NCI-H526 treated with DMSO at 0.1 percent for 48 hours (cell line): ENCODE measurements at places on chromosomes 7 and 10.

DNA sequence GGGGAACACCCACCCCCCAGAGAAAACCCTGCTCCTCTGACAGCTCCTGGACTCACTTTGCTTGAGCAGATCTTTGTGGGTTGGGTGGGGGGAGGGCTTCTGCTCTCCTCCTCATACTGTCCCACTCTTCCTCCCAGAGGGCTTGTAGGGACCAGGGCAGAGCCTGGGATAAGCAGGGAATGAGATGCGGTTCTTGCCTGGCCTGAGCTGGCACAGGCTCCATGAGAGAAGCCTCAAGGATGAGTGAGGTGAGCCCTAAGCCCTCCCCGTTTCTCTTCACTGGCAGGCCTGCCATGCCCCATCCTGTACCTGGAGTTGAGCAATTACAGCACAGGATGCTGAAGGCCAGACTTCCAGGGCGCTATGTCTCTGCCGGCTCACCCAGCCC lies 134.7 kb downstream of the ADAM12 start:
- DNase-seq, result no peak

DNA sequence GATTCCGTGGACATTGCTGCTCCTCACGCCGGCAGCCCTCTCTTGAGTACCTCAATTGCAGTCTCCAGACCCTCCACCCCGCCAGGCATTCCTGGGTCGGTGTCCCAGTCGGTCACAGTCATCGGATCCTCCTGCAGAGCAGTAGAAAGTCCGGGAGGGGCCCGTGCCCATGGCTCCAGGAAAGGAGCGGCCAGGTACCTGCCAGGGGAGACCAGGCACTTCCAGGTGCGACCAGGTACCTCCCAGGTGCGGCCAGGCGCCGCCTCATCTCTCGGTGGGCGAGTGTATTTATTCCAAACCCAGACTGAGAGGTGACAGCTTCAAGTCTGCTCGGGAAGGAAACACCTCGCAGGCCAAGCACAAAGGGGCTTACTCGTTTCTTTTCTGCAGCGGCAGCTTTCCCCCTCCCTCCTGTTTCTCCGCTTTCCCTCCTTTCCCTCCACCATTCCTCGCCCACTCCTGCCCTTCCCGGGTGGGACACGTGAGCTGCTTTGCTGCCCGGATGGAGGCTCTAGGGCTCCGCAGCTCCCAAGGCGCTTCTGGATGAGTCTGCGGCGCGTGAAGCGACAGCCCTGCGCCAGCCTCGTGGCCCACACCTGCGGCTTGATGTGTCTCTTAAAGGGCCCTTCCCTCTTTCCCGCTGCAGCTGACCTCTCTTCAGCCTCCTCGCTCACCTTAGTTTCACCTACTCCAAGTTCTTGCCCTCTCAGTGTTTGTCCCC lies 39.4 kb upstream of the AGK start:
- peak; percentile 33 for DNase-seq

DNA sequence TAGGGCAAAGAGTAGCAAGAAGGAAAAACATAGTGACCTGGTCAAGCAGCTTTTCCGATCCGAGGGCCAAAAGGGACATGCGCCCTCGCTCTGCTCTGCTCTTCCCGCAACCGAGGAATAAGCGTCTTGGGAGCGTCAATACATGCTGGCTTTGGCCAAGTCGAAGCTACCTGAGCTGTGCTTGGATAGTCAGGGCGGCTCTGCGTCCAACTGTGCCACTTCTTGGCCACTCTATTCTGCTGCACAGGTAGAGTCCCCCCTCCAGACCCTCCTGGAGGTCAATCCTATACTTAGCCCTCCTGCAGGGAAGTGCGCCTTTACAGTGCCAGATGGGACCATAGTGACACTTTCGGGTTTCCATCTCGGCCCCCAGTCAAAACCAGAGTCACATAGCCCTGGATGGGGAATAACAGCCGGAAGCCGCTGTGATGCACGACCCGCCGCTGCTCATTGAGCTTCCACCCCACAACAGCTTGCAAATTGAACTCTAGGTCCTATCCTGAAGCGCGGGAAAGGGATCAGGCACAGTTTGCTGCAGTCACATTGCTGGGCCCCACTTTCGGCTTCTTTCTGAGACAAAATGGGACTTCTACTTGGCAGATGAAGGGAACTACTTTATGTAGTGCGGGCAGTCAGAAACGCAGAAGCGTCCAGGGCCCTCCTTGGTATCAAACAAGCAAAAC lies 1.1 kb upstream of the HPSE2 start:
- DNase-seq, result no peak

- DNase-seq, result no peak
Observed at GRCh38 chr10:117830787-117831212, 215.9 kb downstream of the RAB11FIP2 start.

- DNase-seq, result no peak
Observed at GRCh38 chr10:117694190-117694589, 151.6 kb downstream of the EMX2 start.

GRCh38 chr7:92994901-92995300 lies 122.9 kb downstream of the SAMD9 start:
- no peak for DNase-seq

GRCh38 chr7:33921216-33921938 lies 16.0 kb downstream of the BMPER start:
- DNase-seq, result no peak

- no peak for DNase-seq
Observed at GRCh38 chr10:13095094-13095493, 4.9 kb upstream of the OPTN start.

DNA sequence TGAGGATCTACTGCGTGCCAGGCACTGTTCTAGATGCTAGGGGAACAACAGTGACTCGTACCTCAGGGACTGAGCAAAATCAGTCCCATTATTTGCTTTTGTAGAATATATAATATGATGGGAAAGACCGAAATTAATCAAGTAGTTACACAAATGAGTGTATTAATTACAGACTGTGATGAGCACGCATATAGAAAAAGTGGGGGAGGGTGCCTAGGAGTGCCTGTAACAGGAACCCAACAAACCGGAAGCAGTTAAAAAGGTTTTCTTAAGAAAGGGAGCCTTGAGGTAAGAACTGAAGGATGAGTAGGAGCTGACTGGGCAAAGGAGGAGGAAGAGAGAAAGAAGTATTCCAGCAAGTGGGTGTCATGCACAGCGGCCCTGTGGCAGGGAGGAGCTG lies 28.2 kb upstream of the IL6 start:
- DNase-seq, result no peak

DNA sequence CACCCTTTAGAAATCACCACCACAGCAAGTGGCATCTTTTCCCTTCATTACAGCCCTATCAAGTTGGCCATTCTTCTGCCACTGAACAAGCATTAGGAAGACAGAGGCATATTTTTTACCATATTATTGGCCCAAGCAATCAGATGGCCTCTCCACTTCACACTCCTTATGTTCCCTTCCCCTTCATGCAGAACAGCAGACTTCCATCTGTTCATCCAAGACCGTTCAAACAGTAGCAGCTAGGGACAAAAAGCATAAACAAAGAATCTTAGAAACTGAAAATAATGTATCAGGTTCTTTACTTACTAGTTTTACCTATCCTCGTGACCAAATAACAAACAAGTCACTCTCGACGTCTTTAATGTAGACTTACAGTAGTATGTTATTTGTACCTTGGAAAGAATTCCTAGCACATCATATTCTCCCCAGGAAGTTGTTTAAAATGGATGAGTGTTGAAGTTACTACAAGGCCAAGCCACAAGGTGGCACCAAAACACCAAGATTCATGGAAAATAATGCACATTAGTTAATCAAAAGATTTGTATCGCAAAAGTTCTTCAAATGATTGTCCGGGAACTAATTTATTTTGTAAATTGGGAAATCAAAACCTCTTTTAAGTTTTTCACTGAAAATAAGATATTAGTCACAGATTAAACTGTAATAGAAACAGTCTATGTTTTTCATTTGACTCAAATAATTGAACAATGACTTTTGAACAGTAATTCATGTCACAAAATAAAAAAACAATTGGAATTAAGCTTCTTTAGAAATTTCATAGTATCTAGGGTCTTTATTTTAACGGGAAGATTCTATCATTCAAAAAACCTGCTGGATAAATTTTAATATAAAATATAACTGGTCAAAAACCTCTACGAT lies 112.1 kb downstream of the VPS41 start:
- peak; percentile 22 for DNase-seq

- DNase-seq, result no peak
Observed at GRCh38 chr7:32219416-32219815, 149.2 kb upstream of the PDE1C start.

DNA sequence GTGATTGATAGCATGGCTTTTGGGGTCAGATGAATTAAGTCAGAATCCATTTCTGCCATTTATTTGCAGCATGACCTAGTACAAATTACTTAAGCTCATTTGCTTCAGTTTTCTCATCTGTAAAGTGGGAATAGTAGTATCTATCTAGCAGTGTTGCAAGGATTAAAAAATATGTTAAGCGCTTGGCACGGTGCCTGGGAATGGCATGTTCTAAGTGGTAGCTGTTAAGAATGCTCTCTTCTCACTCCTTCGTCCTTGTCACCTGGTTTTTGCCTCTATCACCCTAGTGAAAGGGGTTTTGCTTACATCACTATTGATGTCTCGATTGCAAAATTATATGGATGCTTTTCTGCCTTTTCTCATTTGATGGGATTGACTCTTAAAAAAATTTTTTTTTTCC lies 7.4 kb downstream of the TMEM248 start:
- no peak for DNase-seq

GRCh38 chr10:99983280-99983988 lies 26.3 kb downstream of the DNMBP start:
- no peak for DNase-seq

GRCh38 chr10:104650072-104650471 lies 9.0 kb downstream of the SORCS3 start:
- DNase-seq, result peak; percentile 5

DNA sequence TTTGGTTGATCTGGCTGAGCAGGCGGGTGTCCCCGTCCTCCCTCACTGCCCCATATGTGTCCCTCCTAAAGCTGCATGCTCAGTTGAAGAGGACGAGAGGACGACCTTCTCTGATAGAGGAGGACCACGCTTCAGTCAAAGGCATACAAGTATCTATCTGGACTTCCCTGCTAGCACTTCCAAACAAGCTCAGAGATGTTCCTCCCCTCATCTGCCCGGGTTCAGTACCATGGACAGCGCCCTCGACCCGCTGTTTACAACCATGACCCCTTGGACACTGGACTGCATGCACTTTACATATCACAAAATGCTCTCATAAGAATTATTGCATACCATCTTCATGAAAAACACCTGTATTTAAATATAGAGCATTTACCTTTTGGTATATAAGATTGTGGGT lies 26.9 kb upstream of the TRIM56 start:
- DNase-seq, result no peak

- DNase-seq, result peak; percentile 18
Observed at GRCh38 chr7:40717242-40717641, 582.4 kb downstream of the SUGCT start.

DNA sequence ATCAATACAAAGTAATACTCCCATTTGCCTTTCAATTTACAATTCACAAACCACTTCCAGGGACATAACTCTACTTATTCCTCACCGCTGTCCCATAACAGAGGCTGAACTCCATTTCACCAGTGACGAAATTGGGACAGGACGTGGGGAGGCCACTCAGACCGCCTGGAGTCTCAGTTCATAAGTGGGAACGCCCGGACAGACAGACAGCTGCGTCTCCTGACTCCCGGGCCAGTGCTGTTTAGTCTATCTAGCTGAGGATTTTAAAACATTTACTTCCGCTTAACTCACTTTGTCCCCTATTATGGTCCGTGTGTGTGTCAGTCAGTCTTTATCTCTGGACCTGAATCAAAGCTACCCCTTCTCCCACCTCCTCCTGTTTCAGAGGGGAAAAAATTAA lies 67.4 kb upstream of the ZNF438 start:
- no peak for DNase-seq
